Activated CD4-positive, alpha-beta T cell treated with anti-CD3 and anti-CD28 coated beads, Interleukin-2, amount 10 ng/mL, durations not matched to agents 7 days and 5 days (primary cell): ENCODE measurements at places on chromosomes 6 and 20. TPM values are rescaled to one million over a fixed set of nuclear protein-coding genes. Genes with fewer than 3 reads are reported as not detected.

CCM2L gene
- total RNA-seq = not detected

- no peak for DNase-seq
Observed at GRCh38 chr6:114714836-114715507, 372.1 kb upstream of the HS3ST5 start.

DNA sequence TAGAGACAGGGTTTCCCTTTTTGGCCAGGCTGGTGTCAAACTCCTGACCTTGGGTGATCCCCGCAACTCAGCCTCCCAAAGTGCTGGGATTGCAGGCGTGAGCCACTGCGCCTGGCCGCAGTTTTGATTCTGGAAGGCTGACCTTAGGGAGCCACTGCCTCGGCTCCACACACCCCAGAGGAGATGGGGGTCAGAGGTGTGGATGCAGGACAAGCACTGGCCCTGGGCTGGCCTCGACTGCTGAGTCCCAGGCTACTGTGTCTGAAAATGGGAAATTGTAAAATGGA is 1.5 kb downstream of the ZBP1 start:
- DNase-seq = no peak

DNA sequence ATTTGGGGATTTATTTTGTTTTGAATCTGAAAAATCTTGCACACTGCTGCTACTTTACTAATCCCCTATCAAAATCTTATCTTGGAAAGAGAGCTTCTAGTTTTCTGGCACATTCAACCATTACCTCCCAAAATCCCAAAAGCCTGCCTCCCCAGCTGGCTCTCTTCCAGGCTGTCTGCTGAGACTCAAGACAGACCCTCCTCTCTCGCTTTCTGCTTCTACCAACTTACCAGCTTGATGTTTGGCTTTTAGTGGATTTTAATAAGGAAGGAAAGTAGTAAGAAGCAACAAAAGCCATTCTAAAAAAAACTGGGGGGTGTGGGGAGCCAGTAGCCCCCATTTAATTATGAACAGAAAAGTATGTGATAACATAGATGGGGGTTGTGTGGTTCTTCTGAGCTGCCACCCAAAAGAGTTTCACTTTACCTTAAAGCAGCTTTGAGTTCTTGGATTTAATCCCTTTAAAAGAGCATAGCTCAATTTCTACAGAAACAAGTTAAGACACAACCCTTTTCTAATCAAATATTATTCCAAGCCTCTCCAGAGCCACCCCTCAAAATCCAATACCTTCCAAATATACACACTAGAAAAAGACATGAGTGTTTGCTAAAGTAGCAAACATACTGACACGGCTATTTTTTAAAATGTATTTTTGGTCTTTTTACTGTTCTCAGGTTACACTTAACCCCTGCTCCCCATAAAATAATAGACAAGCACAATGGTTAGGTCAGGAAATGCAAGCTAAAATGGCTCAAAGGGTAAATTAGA is 71.7 kb downstream of the ATP9A start:
- DNase-seq = no peak

DNA sequence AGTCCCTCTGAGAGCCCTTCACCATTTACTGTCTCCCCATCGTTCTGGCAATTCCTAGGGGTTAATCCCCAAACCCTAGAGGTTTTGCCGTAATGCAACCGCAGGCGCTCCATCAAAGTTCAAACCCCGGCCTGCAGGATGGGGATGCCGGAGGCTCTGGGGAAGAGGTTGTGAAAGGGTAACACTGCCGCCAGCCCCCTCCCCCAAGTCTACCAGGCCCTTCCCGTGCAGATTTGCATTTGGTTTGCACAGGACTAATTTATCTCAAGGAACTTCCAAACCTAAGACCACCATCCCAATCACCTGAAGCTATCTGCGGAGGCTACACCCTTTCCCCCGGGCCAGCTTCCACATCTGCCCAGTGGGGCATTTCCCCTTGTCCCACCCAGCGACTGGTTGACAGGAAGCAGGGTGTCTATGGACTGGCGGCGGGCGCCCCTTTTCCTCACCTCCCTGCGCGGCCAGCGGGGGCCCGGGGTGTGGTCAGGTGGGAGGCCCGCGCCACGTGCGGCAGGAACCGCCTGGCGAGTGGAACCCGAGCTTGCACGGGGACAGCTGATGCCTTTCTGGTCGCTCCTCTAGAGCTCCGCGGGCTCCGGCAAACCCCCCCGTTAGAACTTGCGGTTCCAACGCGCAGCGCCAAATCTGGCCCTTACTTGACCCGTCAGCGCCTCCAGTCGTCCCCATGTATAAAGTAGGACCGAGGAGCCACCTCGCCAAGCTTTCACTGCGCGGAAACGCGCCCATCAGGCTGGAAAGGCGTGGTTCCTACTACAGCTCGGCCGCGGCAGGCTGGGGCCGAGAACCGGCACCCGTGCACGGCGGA is 9.4 kb upstream of the SLC4A11 start:
- DNase-seq = no peak

DNA sequence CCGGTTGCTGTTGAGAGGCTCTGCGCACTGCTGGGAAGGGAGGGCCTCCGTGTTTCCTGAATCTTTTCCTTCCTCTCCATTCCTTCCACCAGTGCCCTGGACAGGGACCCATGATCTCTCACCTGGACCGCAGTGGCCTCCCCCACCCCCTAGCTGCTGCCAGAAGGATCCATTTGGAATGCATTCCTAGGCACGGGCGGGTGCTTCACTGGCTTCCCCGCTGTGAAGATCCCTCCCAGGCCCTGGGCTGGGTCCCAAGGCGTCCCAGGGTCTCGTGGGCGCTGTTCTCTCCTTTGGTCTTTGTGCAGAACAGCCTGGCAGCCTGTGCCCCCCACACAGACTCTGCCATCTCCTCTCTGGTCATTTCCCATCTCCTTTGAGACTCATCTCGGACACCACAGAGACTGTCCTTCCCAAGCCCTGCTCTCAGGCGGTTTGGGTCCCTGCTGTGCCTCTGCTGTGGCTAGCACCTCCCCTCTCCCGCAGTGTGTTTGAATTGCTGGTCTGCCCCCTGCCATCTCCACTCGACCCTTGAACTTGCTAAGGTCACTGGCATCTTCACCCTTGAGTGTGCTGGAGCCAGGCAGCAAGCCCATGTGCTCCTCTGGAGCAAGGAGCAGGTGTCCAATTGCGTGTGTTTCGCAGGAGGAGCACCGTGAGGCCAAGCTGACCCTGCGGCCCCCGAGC is 59.0 kb downstream of the TCP11 start:
- no peak for DNase-seq

DNA sequence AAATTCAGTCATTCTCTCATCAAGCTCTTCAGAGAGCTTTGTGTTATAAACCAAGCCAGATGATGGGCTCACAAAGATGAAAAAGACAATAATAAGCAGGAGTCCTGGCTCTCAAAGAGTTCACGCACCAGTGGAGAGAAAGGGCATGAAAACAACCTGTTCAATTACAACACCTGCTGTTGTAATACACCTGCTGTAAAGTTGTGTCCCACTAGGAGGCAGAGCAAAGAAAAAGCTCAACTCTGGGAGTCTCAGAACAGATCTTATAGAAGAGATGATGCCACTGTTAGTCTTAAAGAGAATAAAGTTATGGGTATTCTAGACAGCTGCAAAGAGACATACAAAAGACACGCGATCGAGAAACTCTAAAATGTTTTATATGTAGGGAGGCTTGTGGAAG is 100.6 kb downstream of the DCDC2 start:
- DNase-seq = no peak

FRK gene
- 0.02 TPM for total RNA-seq
